ENCODE measurements at places on chromosomes 5 and 9. TPM values are rescaled to one million over a fixed set of nuclear protein-coding genes. Genes with fewer than 3 reads are reported as not detected.

The LHX3 gene
- polyA plus RNA-seq: not detected

The CDX1 gene
- 0.26 TPM for polyA plus RNA-seq

The CREBRF gene
- 2.4 TPM for polyA plus RNA-seq

The CCL19 gene
- not detected for polyA plus RNA-seq

The TMEFF1 gene
- polyA plus RNA-seq: 2.1 TPM

DNA sequence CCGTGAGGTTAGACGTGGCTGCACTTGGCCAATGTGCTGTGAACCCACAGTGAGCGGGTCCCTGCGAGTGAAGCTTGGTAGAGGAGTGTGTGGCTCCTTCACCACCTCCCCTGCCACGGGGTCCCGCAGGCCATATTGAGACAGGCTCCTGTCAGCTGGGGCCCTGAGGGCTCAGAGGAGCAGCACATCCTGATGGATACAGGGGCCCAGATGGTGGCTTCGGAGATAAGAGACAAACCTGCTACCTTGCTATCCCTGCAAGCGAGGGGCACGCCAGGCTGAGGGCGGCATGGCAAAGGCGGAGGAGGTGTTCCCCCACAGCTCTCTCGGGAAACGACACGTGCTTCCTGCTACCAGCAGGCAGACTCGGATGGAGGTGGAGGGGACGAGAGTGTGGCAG, 33.1 kb downstream of the SLC6A3 start:
- H3K4me1 ChIP-seq: no peaks in the 10 kb centered on the region
- H3K27ac ChIP-seq: no peak overlapping the region
- no peaks in the 10 kb centered on the region for H3K36me3 ChIP-seq
- H3K27me3 ChIP-seq: no peaks in the 10 kb centered on the region

DNA sequence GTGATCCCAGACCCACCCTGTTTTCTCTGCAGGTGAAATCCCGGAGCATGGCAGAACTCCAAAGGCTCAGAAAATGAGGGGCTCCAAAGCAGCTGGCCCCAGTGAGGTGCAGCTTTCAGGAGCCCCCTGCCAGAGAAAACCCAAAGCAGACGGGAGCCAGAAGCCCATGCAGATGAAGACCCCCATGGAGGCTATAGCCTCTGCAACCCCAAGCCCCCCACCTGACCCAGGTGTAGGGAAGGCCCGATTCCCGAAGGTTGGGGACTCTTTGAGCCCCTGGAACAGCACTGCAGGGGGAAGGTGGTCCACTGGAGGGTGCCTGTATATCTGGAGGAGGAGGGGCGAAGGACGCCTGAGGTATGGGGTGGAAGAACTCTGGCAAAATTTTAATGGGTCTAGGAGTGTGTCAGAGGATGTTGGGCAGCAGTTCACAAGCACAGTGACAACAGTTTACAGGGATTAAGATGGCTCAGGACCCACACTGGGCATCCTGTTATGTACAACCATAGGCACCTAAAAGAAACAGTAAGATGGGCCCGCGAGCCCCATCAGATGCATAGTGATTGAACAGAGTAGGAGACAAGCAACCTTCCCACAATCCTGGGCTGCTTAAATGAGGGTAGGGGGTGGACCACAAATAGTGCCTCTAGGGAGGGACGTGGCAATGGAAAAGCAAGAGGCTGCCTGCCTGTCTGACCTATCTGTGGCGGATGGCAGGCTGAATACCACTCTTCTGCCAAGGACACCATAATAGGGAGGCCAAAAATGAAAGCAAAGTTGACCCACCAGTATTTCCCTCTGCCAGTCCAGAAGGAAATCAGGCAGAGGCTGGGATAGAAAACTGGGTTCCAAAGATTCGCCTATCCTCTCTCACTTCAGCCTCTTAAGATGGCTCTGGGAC, 16.4 kb upstream of the ANXA6 start:
- H3K4me1 ChIP-seq: no peaks in the 10 kb centered on the region
- no peaks in the 10 kb centered on the region for H3K36me3 ChIP-seq
- H3K27me3 ChIP-seq: no peaks in the 10 kb centered on the region
- no peak overlapping the region for H3K27ac ChIP-seq

- H3K4me3 ChIP-seq: no peak overlapping the region
- H3K36me3 ChIP-seq: peaks cover 49% of the 10 kb centered on the region
- no peak for DNase-seq
- H3K4me1 ChIP-seq: peaks cover 5% of the 10 kb centered on the region
- H3K27me3 ChIP-seq: no peaks in the 10 kb centered on the region
- no peak overlapping the region for H3K27ac ChIP-seq
These were observed 9.5 kb downstream of the MTRR start for GRCh38 chr5:7878381-7878873.

DNA sequence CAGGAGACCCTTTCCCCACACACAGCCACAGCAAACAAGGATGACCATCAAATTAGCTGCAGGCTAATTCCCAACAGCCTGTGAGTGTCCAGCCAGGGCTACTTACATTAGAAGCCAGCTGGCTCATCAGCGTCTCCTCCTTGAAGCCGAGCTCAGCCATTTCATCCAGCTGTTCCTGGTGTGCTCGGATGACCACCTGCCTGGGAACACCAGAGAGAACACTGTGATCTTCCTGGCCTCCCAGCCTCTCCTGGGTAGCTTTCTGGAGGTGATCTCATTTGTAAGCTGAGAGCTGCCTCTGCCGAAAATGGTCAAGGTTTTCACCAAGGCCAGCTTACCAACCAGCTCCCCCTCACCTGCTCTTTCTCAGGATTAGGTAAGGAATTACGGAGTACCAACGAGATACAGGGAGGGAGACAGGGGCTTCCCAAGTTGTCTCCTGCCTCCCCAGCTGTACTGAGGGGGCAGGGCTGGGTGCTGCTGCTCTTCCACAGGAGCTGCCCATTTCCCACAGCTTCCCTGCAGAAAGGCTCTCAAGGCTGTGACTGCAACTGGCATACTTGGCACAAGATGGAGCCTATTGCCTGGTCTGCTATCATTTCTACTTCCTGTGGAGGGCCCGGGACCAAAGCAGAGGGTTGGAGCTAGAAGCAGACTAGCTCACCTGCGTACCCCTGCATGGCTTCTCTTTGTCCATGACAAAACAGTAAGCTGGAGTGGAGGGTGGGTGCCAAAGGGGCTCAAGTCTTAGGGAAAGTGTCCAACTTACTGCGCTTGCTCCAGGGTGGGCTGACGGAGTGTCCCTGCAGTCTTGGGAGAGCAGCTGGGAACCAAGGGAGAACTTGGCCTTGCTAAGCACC, 73.9 kb downstream of the KIF24 start:
- no peak overlapping the region for H3K4me3 ChIP-seq
- no peaks in the 10 kb centered on the region for H3K36me3 ChIP-seq
- peak overlapping the region; percentile 69 for H3K27ac ChIP-seq
- DNase-seq: no peak
- H3K4me1 ChIP-seq: peaks cover 17% of the 10 kb centered on the region
- no peaks in the 10 kb centered on the region for H3K27me3 ChIP-seq

GRCh38 chr5:133877351-133878235, 90.8 kb downstream of the C5orf15 start:
- H3K27ac ChIP-seq: no peak overlapping the region
- no peak overlapping the region for H3K4me3 ChIP-seq
- peaks cover 8% of the 10 kb centered on the region for H3K4me1 ChIP-seq
- H3K36me3 ChIP-seq: no peaks in the 10 kb centered on the region

DNA sequence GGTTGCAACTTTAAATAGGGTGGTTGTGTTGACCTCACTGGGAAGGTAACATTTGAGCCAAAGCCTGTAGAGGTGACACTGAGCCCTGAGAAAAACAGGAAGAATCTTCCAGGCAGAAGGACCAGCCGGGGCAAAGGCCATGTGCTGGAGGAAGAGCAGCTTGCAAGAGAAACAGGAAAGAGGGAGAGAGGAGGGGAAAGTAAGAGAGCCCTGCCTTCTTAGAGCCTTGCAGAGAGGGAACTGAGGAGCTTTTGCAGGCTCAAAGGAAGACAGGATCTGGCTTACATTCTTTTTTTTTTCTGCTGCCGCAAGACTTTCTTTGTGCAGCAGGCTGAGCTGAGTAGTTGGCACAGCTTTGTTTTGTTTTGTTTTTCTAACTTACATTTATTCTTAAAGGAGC, 17.4 kb downstream of the C9orf153 start:
- no peak overlapping the region for H3K4me3 ChIP-seq
- no peaks in the 10 kb centered on the region for H3K27me3 ChIP-seq
- no peaks in the 10 kb centered on the region for H3K36me3 ChIP-seq
- no peak for DNase-seq

DNA sequence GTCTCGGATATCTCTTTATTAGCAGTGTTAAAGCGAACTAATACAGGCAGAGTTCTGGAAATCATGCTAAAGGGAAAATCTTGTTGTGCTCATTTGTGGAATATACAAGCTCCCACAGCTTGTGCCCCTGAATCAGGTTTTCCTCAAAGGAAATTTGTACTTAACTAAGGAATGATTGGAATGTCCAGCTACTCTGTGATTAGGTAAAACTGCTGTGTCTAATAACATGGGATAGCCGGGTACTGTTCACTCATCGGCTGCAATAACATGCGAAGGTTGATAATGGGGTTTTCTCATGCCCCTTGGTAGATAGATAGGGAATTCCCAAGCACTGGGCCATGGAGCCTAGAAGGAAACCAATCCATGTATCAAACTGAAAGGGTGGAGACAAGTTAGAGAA, 306.7 kb downstream of the NR2F1-AS1 start:
- H3K4me1 ChIP-seq: peaks cover 6% of the 10 kb centered on the region
- no peak overlapping the region for H3K4me3 ChIP-seq
- H3K36me3 ChIP-seq: no peaks in the 10 kb centered on the region
- DNase-seq: no peak
- H3K27me3 ChIP-seq: no peaks in the 10 kb centered on the region

GRCh38 chr5:125575891-125576505, 829.6 kb upstream of the ZNF608 start:
- no peak overlapping the region for H3K27ac ChIP-seq
- DNase-seq: peak; percentile 55
- H3K27me3 ChIP-seq: no peaks in the 10 kb centered on the region
- no peak overlapping the region for H3K4me3 ChIP-seq

GRCh38 chr9:19788152-19788551, 685 bp downstream of the SLC24A2 start:
- no peak overlapping the region for H3K4me3 ChIP-seq
- no peak overlapping the region for H3K27ac ChIP-seq

GRCh38 chr5:172905346-172906140, 53.7 kb upstream of the RPL26L1 start:
- no peak overlapping the region for H3K4me3 ChIP-seq
- peak overlapping the region; percentile 100 for H3K27ac ChIP-seq
- no peak for DNase-seq
- peaks cover 5% of the 10 kb centered on the region for H3K36me3 ChIP-seq

DNA sequence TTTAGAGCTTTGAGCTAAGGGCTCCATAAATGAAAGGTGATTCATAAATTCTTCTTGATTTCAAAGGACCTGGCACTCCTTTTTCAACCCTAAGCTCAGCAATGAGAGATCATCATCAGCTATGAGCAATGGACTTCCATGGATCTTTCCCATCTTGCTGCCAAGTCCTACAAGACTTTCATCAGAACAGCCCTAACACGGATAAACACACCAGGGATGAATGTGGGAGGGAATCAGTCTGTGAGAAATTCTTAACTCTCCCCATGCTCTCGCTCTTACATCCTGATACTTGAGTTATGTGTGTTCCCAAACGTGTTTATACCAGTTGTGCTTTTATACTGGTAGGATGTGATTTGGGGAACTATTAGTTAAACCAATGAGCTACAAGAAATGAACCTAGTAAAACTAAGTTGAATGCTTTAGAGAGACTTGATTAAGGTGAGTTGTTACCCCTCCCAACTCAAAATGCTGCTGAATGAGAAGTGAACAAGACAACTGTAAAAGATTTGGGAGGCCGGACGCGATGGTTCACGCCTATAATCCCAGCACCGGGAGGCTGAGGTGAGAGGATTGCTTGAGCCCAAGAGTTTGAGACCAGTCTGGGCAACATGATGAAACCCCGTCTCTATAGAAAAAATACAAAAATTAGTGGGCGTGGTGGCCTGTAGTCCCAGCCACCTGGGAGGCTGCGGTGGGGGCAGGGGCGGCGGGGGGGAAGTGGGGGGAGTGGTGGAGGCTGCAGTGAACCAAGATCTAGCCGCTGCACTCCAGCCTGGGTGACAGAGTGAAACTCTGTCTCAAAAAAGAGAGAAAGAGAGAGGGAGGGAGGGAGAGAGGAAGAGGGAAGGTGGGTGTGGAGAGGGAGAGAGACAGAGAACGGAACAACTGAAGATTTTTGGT, 5.2 kb upstream of the RPL26L1 start:
- H3K36me3 ChIP-seq: no peaks in the 10 kb centered on the region
- no peaks in the 10 kb centered on the region for H3K4me1 ChIP-seq
- H3K27me3 ChIP-seq: no peaks in the 10 kb centered on the region
- DNase-seq: no peak

DNA sequence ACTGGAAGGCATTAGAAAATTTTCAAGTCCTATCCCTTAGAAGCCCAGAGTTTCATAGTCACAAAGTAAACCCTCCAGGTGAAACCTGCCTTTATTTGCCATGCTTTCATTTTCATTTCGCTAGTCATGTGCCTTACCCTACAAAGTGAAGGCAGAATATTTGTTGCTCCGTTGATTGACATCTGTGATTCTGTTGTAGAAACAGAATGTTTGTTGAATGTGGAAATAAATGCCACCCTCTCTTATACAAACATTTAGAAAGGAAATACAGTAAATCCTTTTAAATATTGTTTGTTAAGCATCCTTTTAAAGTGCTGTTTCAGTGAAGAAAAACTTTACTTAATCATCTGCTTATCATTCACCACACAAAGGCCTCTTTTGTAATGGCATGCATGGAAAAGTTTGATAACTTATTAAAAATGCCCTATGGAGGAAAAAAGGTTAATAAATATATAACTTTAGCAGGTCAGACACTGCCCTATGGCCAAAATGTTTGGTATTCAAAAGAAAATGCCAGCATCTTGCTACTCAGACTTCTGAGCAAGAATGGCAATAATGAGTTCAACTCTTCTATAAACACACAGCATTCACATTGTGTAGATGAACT, 34.3 kb upstream of the CAST start:
- H3K4me3 ChIP-seq: no peak overlapping the region
- no peak for DNase-seq
- H3K27me3 ChIP-seq: no peaks in the 10 kb centered on the region
- H3K4me1 ChIP-seq: no peaks in the 10 kb centered on the region

DNA sequence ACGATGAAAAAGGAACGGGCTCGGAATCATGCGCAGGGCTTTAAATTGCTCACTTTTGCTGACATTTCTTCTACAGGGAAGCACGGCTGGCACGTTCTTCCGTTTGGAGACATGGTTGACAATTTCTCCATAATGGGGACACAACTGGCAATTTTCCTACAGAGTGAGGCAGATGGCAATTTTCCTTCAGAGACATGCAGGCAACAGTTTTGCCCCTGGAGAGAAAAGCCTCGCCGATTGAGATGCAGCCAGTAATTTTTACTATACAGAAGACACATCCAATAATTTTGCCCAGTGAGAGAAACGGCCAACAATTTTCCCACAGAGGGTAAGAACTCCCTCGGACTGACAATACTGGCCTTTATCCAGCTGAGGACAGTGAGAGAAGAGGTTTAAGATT, 90.9 kb upstream of the GPR151 start:
- no peaks in the 10 kb centered on the region for H3K27me3 ChIP-seq
- DNase-seq: no peak
- no peak overlapping the region for H3K4me3 ChIP-seq
- H3K36me3 ChIP-seq: no peaks in the 10 kb centered on the region

GRCh38 chr5:98968056-98968564, 39.3 kb upstream of the CHD1 start:
- H3K27me3 ChIP-seq: no peaks in the 10 kb centered on the region
- H3K4me3 ChIP-seq: no peak overlapping the region

Measured in SK-N-SH (cell line).